ENCODE measurements at places on chromosomes 2 and 18. TPM values are rescaled to one million over a fixed set of nuclear protein-coding genes. Genes with fewer than 3 reads are reported as not detected.

Gene HOXD3
- 1.4 TPM for total RNA-seq

Gene ANO7
- 0.84 TPM for total RNA-seq

Gene EMILIN2
- 23.4 TPM for total RNA-seq

Gene MROH2A
- not detected for total RNA-seq

Gene NABP1
- 39.3 TPM for total RNA-seq

Gene HOXD8
- 6.0 TPM for total RNA-seq

DNA sequence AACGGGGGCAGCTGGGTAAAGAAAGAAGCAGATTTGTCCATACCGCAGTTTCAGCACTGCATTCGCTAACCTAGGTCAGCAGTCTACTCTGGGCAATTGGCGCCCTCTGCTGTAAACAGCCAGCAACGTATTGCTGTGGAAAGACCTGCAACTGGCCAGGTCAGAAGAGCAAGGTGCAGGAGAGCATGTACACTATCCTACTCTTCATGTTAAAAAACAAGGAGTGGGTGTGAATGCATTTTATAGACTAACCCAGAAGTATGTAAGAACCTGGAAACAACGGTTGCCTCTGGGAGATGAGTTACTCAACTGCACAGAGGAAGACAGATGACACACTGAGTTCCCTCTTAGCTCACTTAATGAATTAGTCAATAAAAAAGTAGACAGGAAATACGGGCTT lies 6.2 kb downstream of the MRPS5 start:
- no peaks in the 10 kb centered on the region for H3K4me1 ChIP-seq
- H3K4me3 ChIP-seq, result no peak overlapping the region
- DNase-seq, result peak; percentile 45
- H3K27ac ChIP-seq, result no peak overlapping the region

DNA sequence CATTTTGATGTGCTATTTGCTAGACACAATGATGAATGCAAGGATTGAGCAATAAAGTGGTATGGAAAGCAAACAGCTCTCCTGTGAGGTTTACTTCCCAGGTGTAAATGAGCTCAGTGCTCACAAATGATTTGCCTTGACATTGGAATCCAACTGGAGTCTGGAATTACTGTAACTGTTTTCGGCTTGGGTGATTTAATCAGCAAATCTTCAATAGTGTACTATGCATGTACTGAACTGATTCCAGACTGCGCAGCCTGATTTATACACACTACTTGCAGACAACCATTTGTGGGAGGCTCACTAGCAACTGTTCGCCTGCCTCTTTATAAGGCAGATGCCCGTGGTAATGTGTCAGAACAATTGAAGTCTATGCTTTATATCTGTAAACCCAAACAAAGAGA lies 27.9 kb upstream of the SOX11 start:
- no peaks in the 10 kb centered on the region for H3K27me3 ChIP-seq
- no peaks in the 10 kb centered on the region for H3K4me1 ChIP-seq
- no peak for DNase-seq

- no peak overlapping the region for H3K4me3 ChIP-seq
- no peaks in the 10 kb centered on the region for H3K27me3 ChIP-seq
- no peak overlapping the region for H3K27ac ChIP-seq
- DNase-seq, result no peak
- no peaks in the 10 kb centered on the region for H3K4me1 ChIP-seq
Observed at GRCh38 chr2:48508461-48509124, 21.4 kb upstream of the STON1 start.

- no peaks in the 10 kb centered on the region for H3K27me3 ChIP-seq
- H3K27ac ChIP-seq, result no peak overlapping the region
- DNase-seq, result no peak
- H3K4me3 ChIP-seq, result no peak overlapping the region
Observed at GRCh38 chr2:43075811-43076585, 150.4 kb downstream of the ZFP36L2 start.

GRCh38 chr2:20242727-20243377 lies 17.9 kb upstream of the SDC1 start:
- H3K36me3 ChIP-seq, result no peaks in the 10 kb centered on the region
- no peaks in the 10 kb centered on the region for H3K4me1 ChIP-seq
- no peaks in the 10 kb centered on the region for H3K27me3 ChIP-seq
- no peak for DNase-seq

DNA sequence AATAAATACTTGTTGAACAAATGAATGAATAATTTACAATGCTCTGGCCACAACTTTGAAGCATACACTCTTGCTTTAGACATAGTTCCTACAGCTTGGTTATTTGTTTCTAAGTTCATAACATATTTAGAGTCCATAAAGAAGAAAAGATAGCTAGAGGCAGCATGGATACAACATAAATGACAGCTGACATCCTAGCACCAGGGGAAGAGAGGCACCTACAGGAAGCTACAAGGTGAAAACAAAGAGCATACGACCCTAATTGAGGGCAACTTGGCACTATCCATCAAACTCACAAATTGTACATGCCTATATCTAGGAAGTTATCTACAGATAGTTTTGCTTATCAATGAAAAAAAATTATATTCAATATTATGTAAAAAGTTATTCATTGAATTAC lies 88.9 kb downstream of the PLEKHM3 start:
- H3K27me3 ChIP-seq, result no peaks in the 10 kb centered on the region
- DNase-seq, result no peak
- peaks cover under 1% of the 10 kb centered on the region for H3K4me1 ChIP-seq

GRCh38 chr2:74497777-74498499 lies 1.5 kb downstream of the LBX2 start:
- no peaks in the 10 kb centered on the region for H3K27me3 ChIP-seq
- no peak for DNase-seq
- no peak overlapping the region for H3K27ac ChIP-seq
- H3K36me3 ChIP-seq, result peaks cover 2% of the 10 kb centered on the region
- H3K4me3 ChIP-seq, result no peak overlapping the region

- no peak overlapping the region for H3K4me3 ChIP-seq
- no peak overlapping the region for H3K27ac ChIP-seq
- H3K27me3 ChIP-seq, result no peaks in the 10 kb centered on the region
- H3K4me1 ChIP-seq, result no peaks in the 10 kb centered on the region
Observed at GRCh38 chr2:129877795-129878775, 101.4 kb upstream of the RAB6C start.

DNA sequence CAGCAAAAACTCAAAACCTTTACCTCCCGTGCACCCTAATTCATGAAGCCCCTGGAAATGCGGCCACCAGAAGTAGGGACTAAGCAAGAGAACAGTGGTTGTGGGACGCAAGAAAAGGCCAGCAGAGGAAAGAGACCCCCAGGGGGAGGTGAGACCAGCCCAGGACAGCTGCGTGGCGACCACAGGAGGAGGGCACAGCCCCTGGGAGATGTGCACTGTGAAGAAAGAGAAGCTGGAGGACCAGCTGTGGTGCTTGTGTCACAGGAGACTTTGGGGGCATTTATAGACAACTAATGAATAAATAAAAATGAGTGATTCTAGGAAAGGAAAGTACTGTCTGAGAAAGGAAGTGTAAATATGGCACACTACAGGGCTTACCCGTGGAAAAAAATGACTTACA lies 263.8 kb downstream of the EIPR1 start:
- no peaks in the 10 kb centered on the region for H3K27me3 ChIP-seq
- no peaks in the 10 kb centered on the region for H3K4me1 ChIP-seq
- H3K27ac ChIP-seq, result no peak overlapping the region
- H3K36me3 ChIP-seq, result no peaks in the 10 kb centered on the region

DNA sequence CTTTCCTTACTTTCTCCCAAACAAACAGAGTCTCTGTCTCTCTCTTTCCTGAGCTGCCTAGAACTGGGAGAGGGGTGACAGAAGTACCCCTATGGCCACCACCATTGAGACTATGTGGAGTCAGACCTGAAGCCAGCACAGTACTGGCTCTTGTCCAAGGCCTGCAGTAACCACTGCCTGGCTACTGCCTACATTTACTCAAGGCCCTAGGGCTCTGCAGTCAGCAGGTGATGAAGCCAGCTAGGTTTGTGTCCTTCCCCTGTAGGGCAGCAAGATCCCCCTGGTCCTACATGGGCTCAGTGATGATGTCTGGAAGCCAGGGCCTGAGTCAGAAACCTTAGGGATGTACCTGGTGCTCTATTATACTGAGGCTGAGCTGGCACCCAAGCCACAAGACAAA lies 12.2 kb downstream of the MYO3B start:
- H3K36me3 ChIP-seq, result no peaks in the 10 kb centered on the region
- H3K27ac ChIP-seq, result no peak overlapping the region
- no peak for DNase-seq
- no peaks in the 10 kb centered on the region for H3K27me3 ChIP-seq

DNA sequence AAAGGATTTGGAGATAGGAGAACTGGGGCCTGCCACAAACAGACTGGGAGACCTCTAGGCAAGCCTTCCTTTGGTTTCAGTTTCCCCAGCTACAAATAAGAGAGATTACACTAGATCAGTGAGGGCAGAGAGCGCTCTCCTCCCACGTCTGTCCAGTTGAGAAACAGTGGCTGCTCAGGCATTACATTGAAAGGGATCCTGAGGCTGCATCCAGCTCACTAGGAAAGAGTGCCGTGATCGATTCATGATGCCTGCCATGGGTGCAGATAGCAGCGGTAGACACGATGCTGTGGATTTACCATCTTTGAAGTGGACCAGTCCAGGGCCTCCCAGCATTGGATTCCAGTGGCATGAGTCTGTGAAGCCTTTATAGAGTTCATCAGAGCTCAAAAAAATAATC lies 62.6 kb downstream of the EN1 start:
- H3K4me3 ChIP-seq, result no peak overlapping the region
- H3K27me3 ChIP-seq, result peaks cover 24% of the 10 kb centered on the region
- H3K4me1 ChIP-seq, result no peaks in the 10 kb centered on the region

GRCh38 chr2:120772261-120772660 lies 36.6 kb downstream of the GLI2 start:
- H3K36me3 ChIP-seq, result no peaks in the 10 kb centered on the region
- H3K4me3 ChIP-seq, result 0 out of 2 replicates have a peak overlapping the region, but pooled peaks have one; percentile 22
- no peaks in the 10 kb centered on the region for H3K27me3 ChIP-seq
- DNase-seq, result no peak

GRCh38 chr2:60552078-60552850 lies 1.2 kb downstream of the BCL11A start:
- H3K27me3 ChIP-seq, result peaks cover 63% of the 10 kb centered on the region
- H3K4me3 ChIP-seq, result peak overlapping the region; percentile 57
- H3K36me3 ChIP-seq, result no peaks in the 10 kb centered on the region
- peaks cover 2% of the 10 kb centered on the region for H3K4me1 ChIP-seq
- DNase-seq, result no peak
- H3K27ac ChIP-seq, result no peak overlapping the region

GRCh38 chr2:219362072-219362471 lies 25.6 kb downstream of the DNPEP start:
- H3K27me3 ChIP-seq, result no peaks in the 10 kb centered on the region
- H3K4me3 ChIP-seq, result no peak overlapping the region
- no peak overlapping the region for H3K27ac ChIP-seq
- peaks cover 16% of the 10 kb centered on the region for H3K4me1 ChIP-seq
- no peaks in the 10 kb centered on the region for H3K36me3 ChIP-seq
- DNase-seq, result no peak

DNA sequence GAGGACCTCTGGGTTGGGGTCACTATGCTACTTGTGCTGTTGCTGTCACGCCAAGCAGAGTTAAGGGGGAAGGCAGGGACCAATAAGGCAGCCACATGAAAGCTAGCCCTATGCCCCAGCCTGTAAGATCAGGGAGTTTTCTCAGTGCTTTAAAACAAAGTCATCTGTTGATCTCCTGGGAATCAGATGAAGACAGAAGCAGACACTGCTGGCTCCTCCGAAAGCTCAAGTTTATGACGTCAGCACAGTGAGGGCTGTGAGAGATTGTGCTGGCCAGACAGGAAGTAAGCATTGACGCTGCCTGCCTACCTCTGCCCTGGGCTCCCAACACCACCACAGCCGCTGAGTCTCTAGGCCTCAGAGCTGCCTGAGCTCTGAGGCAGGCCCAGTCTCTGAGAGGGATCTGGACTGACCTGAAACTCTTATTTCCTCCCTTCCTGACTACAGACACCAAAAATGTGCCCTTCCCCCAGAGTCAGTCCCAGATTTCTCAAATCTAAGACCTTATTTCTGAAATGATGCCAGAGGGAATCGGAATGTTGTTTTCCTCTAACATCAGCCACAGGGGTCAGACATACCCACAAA lies 118.1 kb upstream of the EPAS1 start:
- DNase-seq, result no peak
- no peak overlapping the region for H3K27ac ChIP-seq
- H3K27me3 ChIP-seq, result no peaks in the 10 kb centered on the region
- no peak overlapping the region for H3K4me3 ChIP-seq

GRCh38 chr18:80115035-80115434 lies 6.0 kb downstream of the ADNP2 start:
- no peak overlapping the region for H3K4me3 ChIP-seq
- DNase-seq, result no peak

DNA sequence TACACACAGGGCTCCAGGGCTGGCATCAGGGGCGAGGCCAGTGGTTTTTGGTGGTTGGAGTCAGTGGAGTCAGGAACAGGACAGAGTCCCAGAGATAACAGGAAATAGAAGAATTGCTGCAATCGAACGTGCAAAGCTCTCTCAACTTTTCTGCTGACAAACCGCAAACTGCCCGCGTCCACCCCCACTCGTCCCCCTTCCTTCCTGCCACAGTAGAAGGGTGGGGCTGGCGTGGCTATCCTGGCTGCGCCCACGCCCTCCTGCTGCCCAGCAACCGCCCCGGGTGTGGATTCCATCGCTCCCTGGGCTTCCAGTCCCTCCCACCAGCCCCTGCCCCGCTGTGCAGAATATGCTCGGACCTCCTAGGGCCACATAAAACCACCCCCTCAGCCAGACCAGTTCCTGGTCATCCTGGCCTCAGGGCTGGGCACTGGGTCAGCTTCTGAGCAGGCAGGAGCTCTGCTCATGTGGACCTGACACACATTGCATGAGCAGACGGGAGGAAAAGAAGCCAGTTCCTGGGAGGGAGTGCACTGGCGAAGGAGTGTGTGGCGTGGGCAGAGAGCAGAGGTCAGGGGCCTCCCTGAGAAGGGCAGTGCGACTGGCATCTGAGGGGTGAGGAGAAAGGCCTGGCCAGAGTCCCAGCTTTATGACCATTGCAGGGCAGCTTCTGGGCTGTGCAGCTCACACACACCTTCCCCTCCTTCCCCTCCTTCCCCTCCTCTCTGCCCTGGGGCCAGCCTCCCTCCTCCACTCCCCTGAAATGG lies 85.4 kb upstream of the ATG16L1 start:
- H3K27me3 ChIP-seq, result no peaks in the 10 kb centered on the region
- peaks cover 6% of the 10 kb centered on the region for H3K4me1 ChIP-seq
- DNase-seq, result no peak

All from HCT116 (cell line).